Dermis microvascular lymphatic vessel endothelial cell (primary cell): ENCODE measurements at places on chromosomes 1 and 21. TPM values are rescaled to one million over a fixed set of nuclear protein-coding genes. Genes with fewer than 3 reads are reported as not detected.

GRCh38 chr1:9653491-9654050 is 2.0 kb downstream of the PIK3CD start:
- no peak for DNase-seq

GRCh38 chr1:189958756-189959155 is 518.9 kb downstream of the BRINP3 start:
- DNase-seq: no peak

GRCh38 chr1:76876655-76877395 is 9.5 kb downstream of the ST6GALNAC5 start:
- DNase-seq: no peak

GRCh38 chr1:151058692-151059091 is 730 bp downstream of the CDC42SE1 start:
- no peak for DNase-seq

DNA sequence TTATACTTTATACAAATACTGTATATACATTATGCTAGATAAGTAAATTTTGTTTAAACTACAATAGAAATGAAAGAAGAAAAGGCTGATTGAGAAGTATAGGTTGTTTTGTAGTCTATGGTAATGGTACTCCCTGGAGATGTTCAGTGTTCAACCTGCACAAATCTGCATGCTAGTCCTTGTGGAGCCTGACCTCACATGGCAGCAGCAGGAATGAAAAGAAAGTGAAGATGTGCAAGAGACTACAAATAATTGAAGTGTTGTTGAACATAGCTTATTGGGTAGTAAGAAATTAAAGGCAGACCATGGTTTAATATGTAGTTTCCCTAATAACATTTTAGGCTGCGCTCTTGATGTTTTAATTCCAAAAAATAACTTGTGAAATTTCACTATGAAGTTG is 201.2 kb downstream of the TGFB2 start:
- peak; percentile 13 for DNase-seq

The SPRR1B gene
- total RNA-seq: not detected in 2 replicates

The C1QA gene
- total RNA-seq: not detected in 2 replicates

The JAM2 gene
- total RNA-seq: 0.51 and 1.4 TPM in 2 replicates

The SPATA21 gene
- total RNA-seq: not detected in 2 replicates
